ENCODE measurements at places on chromosomes 7 and 10.

GRCh38 chr7:21983056-21983455 lies 37.4 kb upstream of the CDCA7L start:
- DNase-seq: no peak

DNA sequence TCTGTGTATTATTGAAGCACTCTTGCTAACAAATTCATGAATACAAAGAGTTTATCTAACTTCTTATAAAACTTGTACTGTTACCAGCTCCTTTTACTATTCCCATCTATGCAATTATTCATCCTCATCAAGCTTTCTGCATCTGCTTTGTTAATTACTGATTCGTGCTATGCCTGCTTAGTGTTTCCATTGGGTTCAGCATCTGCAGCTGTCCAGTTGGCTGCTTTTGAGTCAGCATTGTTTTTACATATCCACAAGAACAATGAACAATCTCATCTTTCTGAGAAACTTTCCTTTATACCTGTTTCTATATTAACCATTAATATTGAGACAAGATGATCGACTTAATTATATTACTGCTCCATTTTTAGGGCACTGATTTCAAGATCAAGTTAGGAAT lies 19.6 kb upstream of the ANLN start:
- no peak for DNase-seq

DNA sequence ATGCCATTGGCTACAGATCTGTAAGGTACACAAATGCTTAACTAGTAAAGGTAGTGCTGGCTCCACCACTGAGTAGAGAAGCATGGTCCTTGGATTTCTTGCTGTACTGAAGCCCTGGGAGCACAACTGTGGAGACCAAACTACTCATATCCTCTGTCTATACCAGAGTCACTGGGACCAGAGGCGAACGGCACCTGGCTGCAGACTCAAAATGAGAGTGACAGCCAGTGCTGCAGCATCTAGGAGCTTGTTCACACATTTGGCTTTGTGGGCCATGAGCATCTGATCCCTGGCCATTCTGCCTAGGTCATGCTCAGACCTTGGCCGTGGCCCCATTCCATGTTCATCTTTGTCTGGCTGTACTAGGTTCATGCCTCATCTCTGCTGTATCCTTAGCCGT lies 31.9 kb downstream of the LRRC18 start:
- no peak for DNase-seq

GRCh38 chr10:81309041-81309552 lies 565.9 kb upstream of the NRG3 start:
- DNase-seq: no peak

DNA sequence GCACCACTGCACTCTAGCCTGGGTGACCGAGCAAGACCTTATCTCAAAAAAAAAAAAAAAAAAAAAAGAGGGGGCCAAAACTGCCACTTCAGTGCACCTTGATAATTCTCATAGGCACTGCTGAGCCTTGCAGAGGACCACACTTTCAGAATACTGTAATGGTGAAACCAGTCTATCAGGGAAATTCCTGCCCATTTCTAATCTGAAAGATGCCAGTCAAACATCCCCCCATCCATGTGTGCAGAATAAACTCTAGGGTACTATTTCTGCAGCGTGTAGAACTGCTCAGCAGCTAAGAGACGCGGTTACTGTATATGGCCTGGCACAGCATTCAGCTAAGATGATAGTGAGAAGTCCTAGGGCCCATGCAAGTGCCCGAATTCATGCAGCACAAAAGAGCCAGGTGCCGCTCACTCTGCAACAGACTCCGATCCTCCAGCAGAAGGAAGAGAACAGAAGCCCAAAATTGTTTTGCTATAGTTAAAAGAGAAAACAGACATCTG lies 286.8 kb upstream of the KLF14 start:
- no peak for DNase-seq

DNA sequence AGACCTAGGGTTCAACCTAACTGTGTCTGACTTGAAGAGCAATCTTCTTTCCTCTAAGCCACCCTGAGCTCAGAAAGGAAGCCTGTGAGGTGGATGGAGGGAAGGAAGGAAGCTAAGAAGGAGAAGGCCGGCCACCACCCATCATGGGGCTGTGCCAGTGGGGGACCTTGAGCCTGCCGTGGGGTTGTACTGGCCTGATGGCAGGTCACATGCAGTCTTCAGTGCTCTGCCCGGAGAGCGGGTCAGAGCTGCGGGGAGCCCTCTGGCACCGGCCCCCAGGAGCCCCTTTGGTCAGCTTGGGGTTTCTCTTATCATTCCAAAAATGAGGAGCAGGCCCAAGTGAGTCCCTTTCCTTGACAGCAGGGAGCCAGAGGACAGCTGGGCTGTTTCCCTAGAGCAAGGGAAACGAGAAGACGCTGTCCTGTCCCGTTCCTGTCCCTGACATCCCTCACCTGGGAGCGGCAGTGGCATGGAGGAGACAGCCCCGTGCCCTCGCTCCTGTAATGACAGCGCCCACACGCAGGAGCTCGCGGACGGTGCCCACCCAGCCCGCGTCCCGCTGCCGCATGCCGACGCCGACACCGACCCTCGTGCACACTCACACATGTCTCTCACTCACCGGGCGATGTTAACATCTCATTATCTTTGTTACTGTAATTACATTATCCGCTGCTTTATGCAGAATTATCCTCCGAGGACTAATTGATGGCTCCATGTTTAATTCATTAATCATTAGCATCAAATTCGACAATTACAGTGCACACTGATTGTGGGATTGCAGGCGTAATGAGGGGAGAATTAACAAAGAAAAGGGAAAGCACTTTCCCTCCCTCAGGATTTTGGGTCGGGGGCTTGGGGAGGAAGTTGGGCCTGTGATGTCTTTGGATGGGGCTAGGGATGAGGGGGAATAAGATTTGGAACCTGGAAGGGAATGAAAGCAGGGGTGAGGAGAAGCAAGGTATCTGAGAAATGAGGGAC lies 31.3 kb downstream of the GBX1 start:
- no peak for DNase-seq

DNA sequence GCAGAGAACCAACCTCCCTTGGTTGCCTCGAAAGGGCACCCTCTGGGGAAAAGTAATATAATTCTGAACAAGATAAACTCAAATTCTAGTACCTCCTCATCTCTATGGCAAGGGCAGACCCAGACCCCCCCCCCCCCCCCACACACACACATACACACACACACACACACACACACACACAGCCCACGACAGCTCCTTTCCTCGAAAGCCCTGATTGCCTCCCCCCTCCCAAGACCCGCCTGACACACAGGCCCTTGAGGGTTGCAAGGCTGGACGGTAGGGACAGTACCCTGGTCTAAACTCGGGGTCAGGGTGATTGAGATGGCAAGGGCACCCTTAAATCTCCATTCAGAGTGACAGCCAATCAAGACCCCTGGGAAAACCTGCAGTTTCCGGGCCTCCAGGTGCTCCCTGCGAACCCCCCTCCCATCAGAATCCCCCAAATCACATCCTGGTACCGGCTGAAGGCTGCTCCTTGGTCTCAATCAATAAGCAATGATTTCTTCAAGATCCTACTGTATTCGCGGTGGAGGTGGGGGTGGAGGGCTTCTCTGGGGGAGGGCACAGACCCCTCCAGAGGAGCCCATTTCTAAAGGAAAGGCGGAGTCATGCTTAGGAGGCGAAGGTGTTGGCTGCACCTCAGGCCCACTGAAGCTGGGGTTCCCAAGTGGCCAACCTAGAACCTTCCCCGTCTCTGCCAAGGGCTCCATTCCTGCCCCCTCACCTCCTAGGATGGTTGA lies 100.7 kb downstream of the HIP1 start:
- DNase-seq: no peak

- no peak for DNase-seq
These were observed 260.7 kb downstream of the BMPER start for GRCh38 chr7:34165927-34166550.

- DNase-seq: no peak
These were observed 87.2 kb downstream of the KCNMA1 start for GRCh38 chr10:77550378-77550777.

DNA sequence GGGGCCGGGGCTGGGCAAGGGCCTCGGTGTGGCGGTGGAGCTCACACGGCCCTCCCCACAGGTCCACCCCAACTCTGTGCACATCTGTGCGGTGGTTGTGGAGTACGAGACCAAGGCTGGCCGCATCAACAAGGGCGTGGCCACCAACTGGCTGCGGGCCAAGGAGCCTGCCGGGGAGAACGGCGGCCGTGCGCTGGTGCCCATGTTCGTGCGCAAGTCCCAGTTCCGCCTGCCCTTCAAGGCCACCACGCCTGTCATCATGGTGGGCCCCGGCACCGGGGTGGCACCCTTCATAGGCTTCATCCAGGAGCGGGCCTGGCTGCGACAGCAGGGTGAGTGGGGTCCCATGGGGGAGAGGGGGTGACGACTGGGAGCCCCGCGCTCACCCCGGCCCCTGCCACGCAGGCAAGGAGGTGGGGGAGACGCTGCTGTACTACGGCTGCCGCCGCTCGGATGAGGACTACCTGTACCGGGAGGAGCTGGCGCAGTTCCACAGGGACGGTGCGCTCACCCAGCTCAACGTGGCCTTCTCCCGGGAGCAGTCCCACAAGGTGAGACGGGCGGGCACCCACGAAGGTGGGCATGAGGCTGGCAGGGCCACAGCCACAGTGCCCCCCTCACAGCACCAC lies 8.8 kb downstream of the TMEM120A start:
- DNase-seq: no peak

- DNase-seq: no peak
These were observed 13.3 kb upstream of the EPC1 start for GRCh38 chr10:32360241-32360640.

- DNase-seq: no peak
These were observed 27.7 kb downstream of the AGAP4 start for GRCh38 chr10:45819552-45819951.

DNA sequence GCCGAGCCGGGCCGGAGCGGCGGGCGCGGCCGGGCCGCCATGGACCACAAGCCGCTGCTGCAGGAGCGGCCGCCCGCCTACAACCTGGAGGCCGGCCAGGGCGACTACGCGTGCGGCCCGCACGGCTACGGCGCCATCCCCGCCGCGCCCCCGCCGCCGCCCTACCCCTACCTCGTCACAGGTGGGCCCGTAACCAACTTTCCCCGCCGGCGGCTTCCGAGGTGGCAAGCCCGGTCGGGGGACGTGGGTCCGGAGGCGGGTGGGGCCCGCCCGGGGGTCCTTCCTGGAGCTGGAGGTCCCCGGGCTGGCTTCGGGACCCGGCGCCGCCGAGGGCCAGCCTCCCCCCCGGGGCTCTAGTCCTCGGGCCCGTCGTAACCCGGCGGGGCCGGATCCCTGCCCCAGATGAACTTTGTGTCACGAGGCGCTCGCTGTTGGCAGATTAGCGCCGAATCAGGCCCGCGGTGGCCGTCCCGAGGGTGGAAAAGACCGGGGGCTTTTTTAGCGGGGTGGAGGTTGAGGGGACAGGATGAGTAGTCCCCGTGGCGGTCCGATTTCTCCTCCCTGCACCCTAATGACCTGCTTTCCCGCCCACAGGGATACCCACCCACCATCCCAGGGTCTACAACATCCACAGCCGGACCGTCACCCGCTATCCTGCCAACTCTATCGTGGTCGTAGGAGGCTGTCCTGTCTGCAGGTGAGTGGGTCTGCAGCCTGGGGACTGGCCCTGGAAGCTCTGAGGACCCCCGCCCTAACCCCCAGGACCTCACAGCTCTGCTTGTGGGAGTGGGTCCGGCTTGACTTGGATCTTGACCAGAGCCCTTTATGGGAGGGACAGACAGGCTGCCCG lies 496 bp downstream of the BRI3 start:
- no peak for DNase-seq

DNA sequence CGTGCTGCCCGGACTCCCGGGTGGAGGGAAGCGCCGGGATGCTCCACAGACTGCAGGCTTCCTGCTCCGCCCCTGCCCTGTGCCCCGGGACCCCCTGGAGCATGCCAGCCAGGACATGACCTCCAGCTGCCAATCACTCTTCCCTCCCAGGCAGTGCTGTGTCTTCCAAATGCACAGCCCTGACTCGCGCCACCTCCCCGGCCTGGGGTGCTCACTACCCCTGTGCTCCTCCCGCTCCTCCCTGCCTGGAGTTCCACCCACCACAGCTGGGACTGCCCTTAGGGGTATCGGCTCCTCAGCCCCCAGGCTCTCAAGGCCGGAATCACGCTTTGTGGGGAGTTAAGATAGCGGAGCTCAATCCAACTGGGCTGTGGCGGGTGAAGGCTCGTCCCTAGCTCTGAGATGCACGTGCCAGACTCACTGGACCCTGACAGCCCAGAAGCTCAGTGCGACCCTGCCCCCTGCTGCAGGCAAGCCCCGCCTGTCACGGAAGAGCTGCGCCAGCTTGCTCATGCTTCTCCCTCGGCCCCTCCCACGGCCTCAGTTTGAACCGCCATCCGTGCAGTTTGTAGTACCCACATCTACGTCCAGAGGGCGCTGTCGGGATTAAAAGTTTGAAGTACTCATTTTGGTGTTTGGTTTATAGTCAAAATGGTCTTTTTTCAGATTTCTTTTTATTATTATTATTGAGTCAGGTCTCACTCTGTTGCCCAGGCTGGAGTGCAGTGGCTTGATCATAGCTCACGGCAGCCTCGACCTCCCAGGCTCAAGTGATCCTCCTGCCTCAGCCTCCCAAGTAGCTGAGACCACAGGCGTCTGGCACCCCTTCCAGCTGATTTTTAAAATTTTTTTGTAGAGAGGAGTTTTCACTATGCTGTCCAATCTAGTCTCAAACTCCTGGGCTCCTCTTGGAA lies 142.5 kb upstream of the TCERG1L start:
- DNase-seq: peak; percentile 1

- no peak for DNase-seq
These were observed 29.4 kb downstream of the CPA1 start for GRCh38 chr7:130409712-130410072.

GRCh38 chr7:158655931-158656441 lies 48.6 kb downstream of the NCAPG2 start:
- no peak for DNase-seq

DNA sequence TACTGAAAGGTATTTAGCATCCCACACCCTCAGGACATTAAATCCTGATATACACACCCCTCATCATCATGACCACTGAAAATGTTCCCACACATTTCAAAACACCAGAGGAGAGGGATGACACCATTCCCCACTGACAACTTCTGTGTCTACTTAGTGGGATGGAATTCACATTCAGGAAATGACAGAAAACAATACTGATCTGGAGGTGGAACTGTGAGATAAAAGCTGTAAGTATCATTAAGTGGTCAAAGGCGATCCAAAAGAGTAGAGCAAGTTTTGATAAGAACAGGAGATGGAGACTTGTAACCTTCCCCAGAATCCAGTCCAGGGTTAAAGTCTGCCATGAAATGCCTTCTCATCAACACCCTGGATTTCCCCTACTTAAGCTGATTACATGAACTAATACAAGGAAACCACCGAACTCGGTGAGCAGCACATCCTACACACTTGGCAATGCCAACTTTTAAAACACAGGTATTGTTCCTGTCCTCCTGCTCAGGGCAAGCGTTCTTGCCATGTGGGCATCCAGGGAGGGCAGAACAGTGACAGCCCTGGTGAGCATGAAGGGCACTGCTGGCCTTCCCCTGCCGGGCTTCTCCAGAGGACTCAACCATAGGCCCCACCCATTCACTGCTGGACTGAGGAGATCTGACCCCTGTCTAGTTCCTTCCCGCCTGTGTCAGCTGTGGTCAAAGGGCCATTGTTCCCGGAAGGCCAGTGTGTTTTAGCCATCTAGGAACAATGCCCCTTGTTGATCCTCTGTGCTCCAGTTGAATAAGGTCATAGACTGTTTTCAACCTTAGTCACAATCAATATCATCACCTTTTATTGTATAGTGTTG lies 85.0 kb downstream of the SGMS1 start:
- DNase-seq: no peak

GRCh38 chr7:5661942-5662341 lies 119.5 kb downstream of the RNF216 start:
- DNase-seq: no peak

GRCh38 chr7:98902523-98902922 lies 24.2 kb downstream of the TRRAP start:
- DNase-seq: no peak

GRCh38 chr7:34219153-34219718 lies 313.9 kb downstream of the BMPER start:
- no peak for DNase-seq
